HFFc6 (cell line): ENCODE measurements at places on chromosomes 2 and 18. TPM values are rescaled to one million over a fixed set of nuclear protein-coding genes. Genes with fewer than 3 reads are reported as not detected.
A peak's percentile ranks its signal among the peaks of the same experiment; 100 is the strongest.

DNA sequence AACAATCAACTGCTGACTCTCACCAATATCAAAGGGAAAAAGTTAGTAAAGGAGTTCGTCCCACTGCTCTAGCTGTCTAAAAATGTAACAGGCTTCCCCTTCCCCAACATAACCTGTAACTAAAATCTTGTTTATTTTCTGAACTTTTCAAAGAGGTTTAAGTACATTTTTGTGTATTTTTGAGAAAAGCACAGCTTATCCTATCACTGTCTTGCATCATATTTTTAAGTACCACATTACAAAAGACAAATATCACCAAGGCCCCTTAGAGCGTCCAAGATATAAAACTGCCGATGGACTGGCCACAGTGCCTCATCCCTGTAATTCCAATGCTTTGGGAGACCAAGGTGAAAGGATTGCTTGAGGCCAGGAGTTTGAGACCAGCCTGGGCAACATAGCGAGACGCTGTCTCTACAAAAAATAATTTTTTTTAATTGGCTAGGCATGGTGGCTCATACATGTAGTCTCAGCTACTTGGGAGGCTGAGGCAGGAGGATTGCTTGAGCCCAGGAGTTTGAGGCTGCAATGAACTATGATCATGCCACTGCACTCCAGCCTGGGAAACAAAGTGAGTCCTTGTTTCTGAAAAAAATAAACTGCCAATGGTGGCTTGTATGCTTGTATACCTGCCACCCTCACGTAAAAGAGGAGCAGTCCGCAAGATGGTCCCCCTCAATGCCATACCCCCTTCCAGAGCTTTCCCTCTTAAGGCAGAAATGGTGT, 21.2 kb upstream of the LAPTM4A start:
- no peak for DNase-seq

The GAREM1 gene
- 0.09 and 0.21 TPM in 2 replicates for total RNA-seq

GRCh38 chr2:32715391-32715841, 87.6 kb downstream of the TTC27 start:
- DNase-seq, result no peak

DNA sequence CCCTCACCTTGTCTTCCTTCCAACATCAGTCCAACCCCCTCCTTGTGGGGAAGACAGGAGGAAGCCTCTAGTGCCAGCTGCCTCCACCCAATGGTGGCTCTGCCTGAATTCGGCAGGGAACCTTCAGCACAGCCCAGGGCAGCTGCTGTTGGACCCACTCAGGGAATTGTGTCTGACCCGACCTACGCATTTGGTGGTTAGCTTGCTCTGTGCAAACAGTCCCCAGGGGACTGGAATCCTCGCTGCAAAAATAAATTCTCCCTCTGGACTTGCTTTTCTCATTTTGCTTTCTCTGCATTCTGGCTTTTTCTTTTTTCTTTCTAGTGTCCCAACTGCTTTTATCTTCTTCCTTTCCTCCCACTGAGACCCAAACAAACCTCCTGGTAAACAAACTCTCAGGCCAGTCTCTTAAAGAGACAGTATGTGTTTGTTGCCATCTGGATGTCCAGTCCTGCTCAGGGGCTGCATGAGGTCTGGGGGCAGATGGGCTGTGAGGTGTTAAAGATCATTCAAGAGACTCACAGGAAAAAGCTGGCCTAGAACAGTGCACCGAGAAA, 137.7 kb upstream of the HAAO start:
- DNase-seq, result no peak

DNA sequence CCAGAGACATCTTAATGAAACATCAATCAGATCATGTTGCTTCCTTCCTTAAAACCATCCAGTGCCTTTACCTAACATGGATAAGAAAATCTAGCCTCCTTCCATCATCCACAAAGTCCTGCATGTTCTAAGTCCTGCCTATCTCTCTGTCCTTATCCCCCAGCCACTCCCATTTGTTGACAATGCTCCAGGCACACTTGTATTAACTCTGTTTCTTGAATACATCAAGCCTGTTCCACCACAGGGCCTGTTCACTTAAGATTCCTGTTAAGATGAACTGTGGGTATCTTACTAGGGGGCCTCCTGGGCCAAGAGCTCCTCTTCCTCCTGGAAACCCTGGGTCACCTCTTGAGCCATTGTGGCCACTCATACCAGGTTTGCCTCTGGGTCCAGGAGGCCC, 45.7 kb downstream of the COL4A4 start:
- no peak for DNase-seq

DNA sequence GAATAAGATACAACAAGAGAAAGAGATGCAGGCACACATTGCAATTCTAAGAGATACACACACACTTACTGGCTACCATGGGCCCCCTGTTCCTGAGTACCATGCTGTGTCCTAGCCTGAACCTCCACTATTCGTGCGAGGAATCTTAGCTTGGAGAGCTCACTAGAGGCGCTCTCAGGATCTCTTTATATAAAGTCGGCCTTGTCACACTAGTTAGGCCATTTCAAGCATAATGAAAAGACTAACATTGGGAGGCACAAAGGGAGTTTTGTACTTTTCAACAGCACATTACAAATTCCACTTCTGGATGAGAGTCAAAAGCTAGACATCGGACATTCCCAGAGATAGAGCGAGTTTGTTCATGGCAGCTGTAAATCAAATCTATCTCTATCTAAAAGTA, 365.2 kb downstream of the DSEL start:
- DNase-seq, result no peak

- DNase-seq, result no peak
Measured at GRCh38 chr2:44295633-44296359, 20.5 kb downstream of the SLC3A1 start.

DNA sequence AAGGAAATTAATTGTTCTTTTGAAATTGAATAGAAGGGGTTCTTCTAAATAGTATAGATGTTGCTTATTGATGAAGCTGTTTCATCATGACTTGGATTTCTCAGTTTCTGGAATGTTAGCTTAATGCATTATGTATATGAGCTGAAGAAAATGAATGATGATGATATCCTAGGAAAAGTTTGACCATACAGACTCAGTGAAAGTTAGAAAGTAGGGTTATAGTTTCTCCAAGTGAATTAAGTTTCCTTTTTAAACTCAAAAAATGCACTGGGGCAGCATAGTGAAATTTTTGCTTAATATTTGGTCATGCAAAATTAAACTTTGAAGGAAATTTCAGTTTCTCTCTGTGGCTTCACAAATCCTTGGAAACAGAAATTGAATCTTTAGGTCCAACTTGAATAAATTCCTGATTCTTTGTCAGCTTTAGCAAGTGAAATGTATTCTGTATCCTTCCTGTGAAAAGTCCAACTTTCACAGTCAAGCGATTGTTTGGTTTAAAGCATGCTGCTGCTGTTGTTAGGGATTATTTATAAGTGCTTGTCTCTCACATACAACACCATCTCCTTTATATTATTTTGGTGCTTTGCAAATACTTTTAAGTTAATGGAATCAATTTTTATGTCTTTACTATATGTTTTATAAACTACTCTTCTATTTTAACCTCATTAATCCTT, 78.2 kb downstream of the PIK3C3 start:
- DNase-seq, result no peak

- DNase-seq, result no peak
Measured at GRCh38 chr2:197348721-197349360, 38.3 kb upstream of the ANKRD44 start.

DNA sequence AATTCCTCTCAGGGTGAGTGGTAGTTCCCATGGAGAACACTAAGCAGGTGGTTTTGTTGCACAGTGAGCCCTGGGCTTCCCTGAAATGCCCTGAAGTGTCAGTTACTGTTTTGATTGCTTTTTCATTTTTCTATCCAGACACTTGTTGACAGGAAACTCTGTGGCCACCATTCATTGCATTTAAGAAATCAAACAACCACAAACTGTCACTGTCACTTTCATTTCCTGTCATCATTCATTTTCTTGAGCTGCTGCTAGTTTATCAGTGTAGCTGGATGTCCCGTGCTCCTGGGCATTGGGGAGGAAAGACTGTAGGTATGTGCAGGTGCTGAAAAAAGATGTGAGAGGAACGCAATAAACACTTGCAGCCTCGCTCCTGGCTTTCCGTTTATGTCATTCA, 891.6 kb upstream of the ZEB2 start:
- no peak for DNase-seq

The RAB17 gene
- total RNA-seq, result 0.13 to 0.61 TPM in 2 of 3 replicates, not detected in the other

DNA sequence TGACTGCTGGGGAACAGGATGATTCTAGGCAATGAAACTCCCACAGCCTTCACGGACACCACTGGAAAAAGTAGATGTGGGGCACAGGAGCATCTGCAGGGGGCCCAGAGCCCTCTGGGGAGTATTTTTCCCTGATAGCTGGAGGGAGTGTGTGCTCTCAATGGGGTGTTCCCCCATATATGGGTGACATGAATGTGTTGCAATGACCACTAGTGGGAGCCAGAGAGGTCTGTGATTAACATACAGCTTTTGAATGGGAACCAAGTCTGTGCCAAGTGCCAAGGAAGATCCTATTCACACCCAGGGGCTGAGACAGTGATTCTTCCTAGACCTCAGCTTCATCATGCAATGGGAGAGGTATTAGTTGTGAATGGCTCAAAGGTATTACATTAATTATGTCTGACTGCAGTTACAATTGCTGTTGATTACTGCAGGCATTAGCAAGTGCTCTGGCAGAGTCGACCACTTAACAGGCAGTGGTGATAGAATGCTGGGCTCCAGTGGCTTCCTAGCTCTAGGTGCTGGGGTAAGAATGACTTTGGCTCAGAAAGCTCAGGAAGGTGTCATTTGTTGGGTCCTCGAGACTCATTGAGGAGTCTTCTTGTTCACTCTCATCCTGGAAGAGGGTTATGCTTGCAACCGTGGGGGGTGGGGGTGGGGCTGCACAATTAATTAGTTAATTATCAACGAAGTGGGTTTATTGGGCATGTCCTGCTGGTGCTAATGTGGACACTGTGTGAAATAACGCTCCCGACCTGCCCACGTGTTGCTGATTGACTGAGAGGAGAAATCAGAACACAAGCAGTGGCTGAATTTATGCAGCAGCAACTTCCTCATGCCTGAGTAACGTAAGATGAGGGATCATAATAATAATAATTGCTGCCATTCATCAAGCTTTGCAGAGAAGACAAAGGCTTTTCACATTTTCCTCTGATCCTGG, 194.1 kb downstream of the CLIP4 start:
- DNase-seq, result peak; percentile 66
